ENCODE measurements at places on chromosomes 4 and X.

DNA sequence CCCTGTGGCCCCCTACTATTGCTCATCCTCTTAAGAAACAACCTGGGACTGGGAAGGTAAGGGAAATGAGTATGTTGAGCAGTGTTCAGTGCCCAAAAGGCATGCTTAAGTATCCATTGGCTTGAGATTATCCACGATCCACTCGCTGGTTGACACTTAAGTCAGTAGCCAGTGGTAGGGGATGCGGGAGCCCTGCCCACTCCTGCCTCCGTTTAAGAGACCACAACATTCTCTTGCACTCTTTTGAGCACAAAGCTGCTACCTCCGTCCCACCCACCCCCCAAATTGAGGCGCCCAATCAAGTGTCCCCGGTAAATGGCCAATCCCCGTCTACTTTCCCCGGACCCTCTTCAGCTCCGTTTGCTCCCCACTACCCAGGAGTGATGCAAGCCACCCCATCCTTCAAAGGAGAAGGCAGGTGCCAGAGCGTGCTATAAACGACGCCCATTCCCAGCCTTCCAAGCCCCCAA is 25.0 kb downstream of the UTP14A start:
- DNase-seq: no peak

DNA sequence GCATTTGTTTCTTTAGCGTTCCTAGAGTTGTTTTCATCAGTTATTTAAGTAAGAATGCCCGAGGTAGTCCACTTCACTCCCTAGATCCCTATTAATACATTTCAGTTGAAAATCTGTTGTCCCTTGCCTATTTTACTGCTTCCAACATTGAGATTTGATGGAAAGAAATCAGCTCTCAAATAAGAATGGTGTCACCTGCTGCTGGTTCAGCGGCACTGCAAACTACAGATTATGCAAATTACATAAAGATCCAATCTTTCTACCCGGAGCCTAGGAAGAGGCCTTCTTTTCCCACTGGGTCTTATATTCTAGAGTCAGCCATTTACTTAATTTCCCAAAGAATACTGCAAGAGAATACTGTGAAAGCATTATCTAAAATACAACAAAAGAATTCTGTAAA is 597.6 kb upstream of the MAGEB2 start:
- no peak for DNase-seq

- no peak for DNase-seq
These were observed 139.3 kb downstream of the CHIC2 start for GRCh38 chr4:53925050-53925605.

DNA sequence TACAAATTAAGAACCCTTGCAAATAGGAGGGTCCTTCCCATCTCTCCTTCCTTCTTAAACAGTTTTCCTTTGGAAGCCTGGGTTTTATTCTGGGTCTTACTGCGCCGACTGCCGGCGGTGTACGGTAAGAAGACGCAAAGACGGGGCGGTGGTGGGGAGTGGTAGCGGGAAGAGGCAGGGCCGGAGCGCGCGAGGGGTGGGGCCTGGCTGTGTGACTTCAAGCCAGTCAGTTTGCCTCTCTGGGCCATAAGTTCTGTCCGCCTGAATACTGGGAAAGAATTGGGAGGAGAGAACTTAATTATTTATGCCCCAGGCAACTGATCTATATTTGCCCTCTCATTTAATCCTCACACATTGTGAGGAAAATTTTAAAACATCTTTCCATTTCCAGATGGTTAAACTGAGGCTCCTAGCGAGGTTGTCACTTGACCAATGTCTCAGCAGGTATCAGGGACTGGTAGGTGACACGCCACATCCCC is 726 bp upstream of the KANTR start:
- peak; percentile 57 for DNase-seq

DNA sequence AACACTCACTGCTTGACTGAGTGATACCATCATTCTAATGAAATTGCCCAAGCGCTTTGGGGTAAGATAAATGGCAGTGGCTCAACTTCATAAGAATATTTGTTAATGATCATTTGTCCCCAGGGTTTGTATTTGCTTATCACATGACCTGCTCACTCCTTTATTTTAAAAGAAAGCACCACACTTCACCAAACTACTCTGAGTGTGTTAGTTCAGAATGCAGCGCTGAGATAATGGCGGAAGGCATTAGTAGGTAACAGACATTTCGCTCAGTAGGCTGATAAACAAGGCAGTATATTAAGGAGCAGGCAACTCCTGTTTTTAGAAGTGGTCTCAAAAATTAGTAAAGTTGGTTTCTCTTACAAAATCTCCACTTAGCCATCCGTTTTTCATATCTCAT is 1.6 kb downstream of the SNX25 start:
- no peak for DNase-seq

GRCh38 chr4:3827616-3828492 is 61.7 kb downstream of the ADRA2C start:
- DNase-seq: no peak

- no peak for DNase-seq
These were observed 2522.1 kb downstream of the ARAP2 start for GRCh38 chr4:33722254-33722653.

Data from activated T-helper 1 cell treated with anti-CD3 and anti-CD28 coated beads, Interleukin-2, amount 50 U/mL, for 16 hours (primary cell).